NB4 (cell line): ENCODE measurements at places on chromosomes 3 and 15.

DNA sequence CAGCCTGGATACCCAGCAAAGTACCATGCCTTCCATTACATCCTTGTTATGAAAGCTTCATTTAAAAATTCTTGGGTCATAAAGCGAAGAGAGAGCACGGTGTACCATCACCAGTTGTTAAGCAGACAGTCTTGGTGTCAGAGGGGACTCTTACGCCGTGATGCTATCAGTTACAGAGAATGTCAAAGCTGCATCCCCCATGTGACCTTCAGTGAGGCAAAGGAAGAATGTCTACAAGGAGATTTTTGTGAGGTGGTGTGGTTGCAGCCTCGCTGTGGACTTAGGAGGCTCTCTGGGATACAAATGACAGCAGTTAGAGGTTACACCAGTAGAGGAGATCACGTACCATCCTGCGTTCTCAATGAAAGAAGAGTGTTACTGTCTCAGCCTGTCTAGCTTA, 278.3 kb downstream of the FEZF2 start:
- no peak for DNase-seq

DNA sequence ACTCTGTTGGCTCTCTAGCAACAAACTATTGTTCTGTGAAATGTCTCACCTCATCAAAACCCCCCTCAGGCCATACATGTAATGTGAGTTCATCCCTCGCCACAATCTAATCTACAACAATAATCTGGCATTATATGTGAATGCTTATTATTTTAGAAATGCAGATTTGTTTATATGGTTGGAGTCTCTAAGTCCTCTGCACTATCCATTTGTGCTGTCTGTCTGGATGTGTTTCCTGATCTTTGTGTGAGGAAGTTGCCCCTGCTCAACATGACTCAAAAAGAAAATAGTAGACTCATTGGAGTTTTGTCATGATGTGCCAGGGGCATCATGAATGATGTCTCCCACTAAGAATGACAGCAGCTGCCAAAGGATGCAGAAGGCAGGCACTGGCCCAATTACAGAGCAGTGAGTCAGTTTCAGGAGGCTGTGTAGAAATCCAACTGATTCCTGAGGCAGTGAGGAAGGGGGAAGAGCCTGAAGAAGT, 161.6 kb upstream of the PDZRN3 start:
- DNase-seq = no peak

- DNase-seq = no peak
Measured at GRCh38 chr3:171358181-171358880, 101.9 kb downstream of the TNIK start.

DNA sequence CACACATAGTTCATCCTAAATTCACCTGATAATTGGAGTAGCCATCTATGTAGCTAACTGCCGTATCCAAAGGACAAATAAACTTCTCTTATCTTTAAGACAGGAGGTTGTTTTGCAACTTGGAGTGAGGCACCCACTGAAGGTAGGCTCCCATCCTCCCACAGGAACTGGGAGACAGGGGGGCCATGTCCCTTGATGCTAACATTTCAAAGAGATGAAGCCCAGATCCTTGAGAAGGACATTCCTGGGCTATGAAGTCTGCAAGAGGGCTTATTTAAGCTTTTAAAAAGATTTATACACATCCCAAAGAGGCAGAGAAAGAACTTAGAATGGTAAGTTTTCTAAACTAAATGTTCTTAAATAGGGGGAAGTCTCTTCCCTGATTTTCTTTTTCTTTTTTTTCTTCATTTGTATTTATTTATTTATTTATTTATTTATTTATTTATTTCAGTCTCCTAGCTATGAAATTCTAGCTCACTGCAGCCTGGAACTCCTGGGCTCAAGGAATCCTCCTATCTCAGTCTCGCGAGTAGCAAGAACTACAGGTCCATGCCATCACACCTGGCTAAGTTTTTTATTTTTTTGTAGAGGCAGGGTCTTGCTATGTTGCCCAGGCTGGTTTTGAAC, 12.8 kb upstream of the MOBP start:
- no peak for DNase-seq

GRCh38 chr3:16303037-16303575, 38.1 kb downstream of the OXNAD1 start:
- no peak for DNase-seq

GRCh38 chr15:35126236-35126635, 41.1 kb upstream of the NANOGP8 start:
- DNase-seq = no peak

GRCh38 chr3:23653647-23654525, 151.9 kb upstream of the UBE2E1 start:
- no peak for DNase-seq

DNA sequence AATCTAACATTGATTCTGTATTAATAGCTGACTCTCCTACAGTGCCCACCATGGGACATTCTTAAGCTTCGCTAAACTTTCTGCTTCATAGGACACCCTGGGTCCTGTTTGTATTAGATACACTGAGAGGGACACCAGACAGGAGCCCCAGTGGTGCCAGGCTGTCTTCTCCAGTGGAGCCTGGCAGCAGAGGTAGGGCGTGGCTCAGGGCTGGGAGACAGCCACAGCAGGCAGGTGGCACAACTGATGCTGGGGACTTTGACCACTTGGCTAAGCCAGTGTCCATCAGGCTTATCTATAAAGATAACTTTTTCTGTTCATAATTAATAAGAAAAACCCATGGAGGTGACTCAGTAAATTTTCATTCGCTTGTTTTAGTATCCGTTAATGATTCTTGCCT, 21.8 kb downstream of the NIPA1 start:
- no peak for DNase-seq

DNA sequence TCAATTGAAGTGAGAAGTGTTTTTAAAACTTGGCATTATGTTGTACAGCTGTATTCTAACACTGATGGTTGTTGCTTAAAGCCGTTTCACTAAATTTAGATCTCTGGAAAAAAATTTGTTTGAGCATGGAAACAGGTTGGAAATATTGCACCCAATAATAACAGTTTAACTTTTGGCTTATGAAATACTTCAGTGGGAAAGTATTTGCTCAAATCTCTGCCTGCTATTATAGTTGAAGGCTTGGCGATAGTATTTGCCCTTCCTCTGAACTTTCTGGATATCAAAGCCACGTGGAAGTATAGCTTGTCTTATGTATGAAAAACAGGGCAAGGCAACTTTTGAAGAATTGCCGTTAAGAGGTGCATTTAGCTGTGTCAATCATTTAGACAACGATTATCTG, 270.3 kb upstream of the LRRFIP2 start:
- no peak for DNase-seq

DNA sequence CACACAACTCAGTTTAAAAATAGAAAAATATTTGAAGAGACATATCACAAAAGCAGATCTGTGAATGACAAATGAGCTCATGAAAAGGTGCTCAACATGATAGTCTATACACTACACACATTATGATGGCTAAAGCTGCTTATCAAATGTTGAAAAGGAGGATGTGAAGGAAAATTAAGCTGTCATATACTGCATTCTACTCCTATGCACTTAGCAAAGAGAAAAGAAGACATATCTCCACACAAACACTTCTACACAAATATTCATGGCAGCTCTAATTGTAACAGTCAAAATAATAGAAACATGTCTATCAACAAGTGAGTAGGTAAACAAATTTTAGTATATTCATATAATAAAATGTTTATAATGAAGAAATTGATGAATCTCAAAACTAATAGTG, 540.5 kb downstream of the PLOD2 start:
- DNase-seq = no peak

GRCh38 chr3:33437556-33438283, 2.5 kb downstream of the UBP1 start:
- DNase-seq = peak; percentile 40

DNA sequence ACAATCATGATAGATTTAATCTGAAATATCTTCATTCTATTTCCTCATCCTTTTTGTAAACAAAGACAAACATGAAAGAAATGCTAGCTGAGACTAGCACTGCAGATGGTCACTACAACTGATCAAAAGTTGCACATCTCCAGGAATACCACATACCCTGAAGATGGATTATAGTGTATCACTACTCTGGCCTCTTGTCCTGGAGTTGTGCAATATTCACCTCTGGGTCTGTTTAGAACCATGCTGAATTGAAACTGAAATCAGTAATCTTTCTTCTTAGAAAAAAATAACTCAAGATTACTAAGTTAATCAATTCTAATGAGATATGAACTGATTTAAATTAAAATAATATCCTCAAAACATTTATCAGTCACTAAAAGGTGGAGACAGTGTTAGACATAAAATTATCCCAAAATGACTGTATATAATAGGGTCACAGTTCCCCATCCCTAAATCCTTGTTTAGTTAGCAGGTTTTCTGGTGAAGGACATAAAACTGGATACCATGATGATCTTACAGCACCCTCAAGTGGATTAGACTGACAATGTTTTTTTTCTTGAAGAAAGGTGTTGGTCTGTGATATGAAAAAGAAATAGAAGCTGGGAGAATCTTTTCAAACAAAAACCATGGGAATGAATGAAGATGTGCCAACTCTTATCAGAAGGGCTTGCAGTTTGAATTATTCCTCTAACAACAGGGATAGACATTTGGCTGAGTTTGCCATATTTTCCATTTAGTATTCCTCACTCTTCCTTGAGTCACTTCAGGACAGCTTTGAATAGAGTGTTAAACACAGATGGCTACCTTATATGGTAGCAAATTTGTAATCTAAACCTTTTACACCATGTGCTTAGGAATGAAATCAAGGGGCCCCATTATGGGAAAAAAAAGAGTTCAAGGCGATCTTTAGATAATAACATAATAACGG, 7.1 kb upstream of the TTC14 start:
- peak; percentile 39 for DNase-seq

- DNase-seq = no peak
Measured at GRCh38 chr3:161793194-161793930, 296.8 kb downstream of the OTOL1 start.
